ENCODE measurements at places on chromosomes 4 and X.

- DNase-seq = no peak
Measured at GRCh38 chr4:138446456-138446855, 204.3 kb upstream of the SLC7A11 start.

DNA sequence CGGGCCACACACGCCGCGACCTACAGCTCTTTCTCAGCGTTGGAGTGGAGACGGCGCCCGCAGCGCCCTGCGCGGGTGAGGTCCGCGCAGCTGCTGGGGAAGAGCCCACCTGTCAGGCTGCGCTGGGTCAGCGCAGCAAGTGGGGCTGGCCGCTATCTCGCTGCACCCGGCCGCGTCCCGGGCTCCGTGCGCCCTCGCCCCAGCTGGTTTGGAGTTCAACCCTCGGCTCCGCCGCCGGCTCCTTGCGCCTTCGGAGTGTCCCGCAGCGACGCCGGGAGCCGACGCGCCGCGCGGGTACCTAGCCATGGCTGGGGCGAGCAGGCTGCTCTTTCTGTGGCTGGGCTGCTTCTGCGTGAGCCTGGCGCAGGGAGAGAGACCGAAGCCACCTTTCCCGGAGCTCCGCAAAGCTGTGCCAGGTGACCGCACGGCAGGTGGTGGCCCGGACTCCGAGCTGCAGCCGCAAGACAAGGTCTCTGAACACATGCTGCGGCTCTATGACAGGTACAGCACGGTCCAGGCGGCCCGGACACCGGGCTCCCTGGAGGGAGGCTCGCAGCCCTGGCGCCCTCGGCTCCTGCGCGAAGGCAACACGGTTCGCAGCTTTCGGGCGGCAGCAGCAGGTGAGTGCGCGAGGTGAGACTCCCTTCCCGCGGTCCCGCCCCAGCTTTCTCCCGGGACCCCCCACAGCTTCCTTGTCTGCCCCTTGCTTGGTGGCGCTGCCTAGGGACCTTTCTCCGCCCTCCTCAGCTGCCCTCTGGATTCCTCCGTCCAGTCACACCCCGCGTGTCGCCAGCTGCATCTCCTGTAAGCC is 678 bp downstream of the BMP3 start:
- no peak for DNase-seq

GRCh38 chrX:30748342-30748960 is 95.2 kb downstream of the GK start:
- DNase-seq = no peak

GRCh38 chr4:68683034-68683433 is 12.6 kb upstream of the UGT2B15 start:
- no peak for DNase-seq

- peak; percentile 70 for DNase-seq
Measured at GRCh38 chr4:158809611-158810486, 41.0 kb downstream of the FNIP2 start.

GRCh38 chrX:44344194-44344593 is 722 bp upstream of the EFHC2 start:
- peak; percentile 82 for DNase-seq

DNA sequence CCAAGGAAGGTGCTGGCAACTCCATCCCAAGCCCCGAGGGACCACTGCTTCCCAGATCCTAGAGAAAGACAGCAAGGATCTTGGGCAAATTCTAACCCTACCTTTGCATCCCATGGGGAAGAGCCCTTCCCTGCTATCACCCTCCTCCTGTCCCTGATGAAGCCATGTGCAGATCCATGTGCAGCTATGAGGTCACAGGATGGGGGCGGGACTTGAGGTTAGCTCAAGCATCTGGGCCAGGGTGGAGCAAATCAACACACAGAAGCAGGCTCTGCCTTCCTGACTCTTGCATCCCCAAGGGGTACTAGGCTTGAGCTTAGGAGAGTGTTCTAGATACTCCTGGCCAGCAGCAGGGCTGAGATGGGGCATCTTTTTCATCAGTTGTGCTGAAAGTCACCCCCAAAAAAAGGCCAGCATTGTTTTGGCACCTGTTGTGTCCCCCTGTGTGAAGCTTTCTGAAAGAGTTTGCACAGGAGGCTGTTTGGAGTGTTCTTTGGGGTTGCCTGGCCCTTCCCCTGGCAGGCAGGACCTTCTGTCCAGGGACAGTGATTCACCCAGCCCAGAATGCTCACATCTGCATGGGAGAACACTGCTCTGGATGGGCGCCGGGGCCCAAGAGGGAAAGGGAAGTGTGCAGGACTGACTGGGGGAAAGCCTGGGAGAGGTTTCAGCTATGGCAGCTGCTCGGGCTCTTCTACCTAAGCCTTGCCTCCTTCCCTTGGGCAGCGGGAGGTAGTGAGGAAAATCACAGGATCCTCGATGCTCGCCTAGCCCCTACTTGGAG is 50.8 kb downstream of the PRPS1 start:
- peak; percentile 92 for DNase-seq

DNA sequence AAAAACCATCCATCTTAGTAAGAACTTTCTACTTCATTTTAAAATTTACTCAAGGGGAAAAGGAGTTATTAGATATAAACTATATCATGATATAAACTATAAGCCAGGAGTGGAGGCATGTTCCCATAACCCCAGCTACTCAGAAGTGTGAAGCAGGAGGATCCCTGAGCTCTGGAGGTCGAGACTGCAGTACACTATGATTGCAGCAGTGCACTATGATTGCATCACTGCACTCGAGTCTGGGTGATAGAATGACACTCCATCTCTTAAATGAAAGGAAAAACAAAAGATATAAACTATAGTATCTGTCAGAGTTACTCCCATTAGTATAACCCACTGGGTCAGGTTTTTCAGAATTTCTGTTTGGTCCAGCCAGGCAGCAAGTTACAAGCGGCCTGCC is 47.6 kb downstream of the RPS3A start:
- no peak for DNase-seq

DNA sequence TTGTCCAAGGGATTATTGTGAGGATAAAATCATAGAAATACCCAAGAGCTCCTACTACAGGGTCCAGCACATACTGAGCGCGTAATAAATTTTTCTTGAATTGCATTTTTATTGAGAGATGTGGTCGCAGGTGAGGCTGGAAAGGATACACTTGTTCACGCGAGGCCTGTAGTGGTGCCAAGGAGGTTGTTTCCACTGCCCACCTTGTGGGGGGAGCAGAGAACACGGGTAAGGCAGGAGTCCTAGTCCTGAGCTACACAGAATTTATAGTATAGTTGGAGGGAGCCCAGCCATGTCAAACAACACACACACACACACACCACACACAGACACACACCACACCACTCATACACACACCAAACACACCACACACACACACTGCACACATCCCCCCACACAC is 31.8 kb upstream of the CYP4V2 start:
- no peak for DNase-seq

- no peak for DNase-seq
Measured at GRCh38 chr4:189049682-189050081, 891.0 kb upstream of the FRG1 start.

DNA sequence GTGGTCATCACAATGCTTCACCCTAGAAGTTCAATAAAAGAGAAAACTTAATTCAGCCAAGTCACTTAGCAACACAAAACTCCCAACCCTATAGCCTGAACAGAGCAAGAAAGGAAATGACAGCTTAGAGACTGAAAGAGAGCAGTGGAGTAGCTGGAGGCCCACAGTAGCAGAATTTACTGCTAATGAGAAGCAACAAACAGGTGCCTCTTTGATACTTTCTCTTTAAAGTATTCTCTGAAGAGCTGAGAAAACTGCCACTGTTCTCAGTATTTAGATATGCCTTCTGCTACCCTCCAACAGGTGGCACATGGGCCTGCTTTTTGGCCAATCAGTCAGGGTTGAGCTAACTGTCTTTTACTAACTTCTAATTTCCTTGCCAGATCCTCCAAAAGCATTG is 240.0 kb downstream of the GPC3 start:
- DNase-seq = peak; percentile 49

Measured in activated CD4-positive, alpha-beta T cell treated with anti-CD3 and anti-CD28 coated beads, Interleukin-2, amount 10 ng/mL, durations not matched to agents 24 days and 14 days (primary cell).